Neural progenitor cell (in vitro differentiated cells): ENCODE measurements at places on chromosomes 5 and 9.

DNA sequence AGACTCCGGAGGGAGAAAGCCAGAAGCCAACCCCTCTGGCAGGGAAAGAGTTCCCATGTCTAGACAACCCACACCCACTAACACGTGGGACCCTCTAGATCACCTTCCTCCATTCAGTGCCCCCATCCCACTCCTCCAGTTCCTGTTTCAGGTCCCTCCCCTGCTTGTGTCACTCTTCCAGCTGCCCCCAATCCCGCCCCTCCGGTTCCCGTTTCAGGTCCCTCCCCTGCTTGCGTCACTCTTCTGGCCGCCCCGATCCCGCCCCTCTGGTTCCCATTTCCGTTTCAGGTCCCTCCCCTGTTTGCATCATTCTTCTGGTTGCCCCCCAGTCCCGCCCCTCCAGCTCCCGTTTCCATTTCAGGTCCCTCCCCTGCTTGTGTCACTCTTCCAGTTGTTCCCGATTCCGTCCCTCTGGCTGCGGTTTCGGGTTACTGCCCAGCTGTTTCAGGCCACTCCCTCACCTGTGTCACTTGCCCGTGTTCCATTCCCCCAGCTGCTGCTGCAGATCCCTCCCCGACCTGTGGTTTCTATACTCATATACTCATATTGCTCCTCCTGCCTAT lies 64.8 kb upstream of the RANBP6 start:
- peak; percentile 97 for DNase-seq

GRCh38 chr5:103475629-103476240 lies 86.9 kb downstream of the NUDT12 start:
- peak; percentile 42 for DNase-seq

DNA sequence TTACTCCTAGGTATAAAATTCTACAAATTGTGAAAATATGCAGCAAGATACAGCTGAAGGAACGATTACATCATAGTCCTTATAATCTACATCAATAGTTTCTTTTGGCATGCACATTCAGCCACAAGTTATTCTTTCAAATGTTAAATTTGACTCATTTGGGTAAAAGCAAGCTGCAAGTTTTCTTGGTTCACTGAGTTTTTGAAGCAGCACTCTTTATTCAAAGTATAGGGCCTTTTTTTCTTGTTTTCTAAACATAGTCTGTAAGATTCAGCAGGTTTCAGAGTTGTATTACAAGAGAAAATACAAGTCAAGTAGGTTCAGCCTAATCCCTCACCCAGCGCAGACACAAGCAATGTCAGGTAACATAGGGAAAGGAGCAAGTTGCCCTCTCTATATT lies 981.5 kb downstream of the PTPRD start:
- no peak for DNase-seq

DNA sequence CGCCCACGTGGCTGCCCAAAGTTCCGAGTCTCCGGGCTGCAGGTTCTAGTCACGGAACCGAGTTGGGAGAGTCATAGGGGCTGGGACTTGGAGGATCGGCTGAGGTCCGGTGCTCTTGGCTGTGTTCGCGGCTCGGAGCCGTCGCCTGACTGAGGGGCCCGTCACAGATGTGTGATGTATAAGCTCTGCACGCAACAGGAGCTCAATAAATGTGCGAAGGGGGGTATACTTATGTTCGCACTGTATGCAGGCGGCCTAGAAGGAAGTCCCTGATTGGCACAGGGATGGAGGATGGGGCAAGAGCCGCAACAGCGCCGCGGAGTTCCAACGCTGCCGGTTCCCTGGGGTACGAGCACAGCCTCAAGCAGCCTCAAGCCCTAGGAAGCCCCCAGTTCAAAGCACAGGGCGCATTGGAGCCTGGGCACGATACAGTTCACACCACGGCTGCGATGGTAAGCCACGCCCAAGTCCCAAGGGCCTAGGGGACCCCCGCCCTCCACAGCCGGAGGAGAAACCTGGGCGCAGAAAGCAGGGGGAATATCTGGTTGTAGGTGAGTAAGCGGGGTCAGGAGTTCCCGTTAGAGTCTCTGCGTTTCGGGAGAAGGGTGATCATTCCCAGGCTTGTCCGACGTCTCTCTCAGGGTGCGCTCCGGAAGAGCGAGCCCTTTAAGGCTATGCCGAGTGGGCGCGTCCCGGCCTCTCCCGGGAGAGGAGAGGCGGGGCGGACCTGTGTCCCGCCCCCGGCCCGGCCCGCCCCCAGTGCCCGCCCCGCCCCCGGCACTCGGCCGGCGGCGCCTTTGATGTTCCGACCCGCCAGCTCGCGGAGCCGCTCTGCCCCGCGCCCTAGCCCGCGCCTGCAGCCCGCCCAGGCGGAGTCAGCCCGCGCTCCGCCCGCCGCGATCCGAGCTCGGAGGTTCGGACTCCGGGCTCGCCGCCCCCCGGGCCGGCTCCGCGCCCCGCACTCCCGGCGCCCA lies at the start of gene TCF7:
Gene TCF7 (plus strand): TSS at position 780 of the 974 bp plus-strand sequence. CDS start 226 bp downstream, outside the sequence.
- peak; percentile 95 for DNase-seq

DNA sequence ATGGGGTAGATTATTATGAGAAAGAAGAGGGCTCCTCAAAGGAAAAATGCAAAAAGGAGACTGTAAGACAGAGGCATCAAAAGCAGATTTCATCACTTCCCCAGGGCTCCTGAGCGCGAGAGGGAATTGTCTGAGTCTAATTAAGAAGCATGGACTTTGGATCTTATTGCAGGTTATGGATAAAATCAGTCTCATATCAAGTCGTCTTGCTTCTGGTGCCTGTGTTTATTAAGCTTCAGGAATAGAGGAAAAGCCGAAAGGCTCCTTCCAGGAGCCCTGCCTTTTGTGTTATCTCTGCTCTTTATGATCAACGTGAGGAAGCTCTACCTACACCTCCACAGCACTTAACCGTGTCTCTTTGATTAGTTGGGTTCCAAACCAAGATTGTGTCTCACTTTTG lies 25.0 kb upstream of the SEMA5A start:
- no peak for DNase-seq

- DNase-seq, result no peak
Observed at GRCh38 chr5:176396330-176396729, 7.8 kb downstream of the HIGD2A start.

DNA sequence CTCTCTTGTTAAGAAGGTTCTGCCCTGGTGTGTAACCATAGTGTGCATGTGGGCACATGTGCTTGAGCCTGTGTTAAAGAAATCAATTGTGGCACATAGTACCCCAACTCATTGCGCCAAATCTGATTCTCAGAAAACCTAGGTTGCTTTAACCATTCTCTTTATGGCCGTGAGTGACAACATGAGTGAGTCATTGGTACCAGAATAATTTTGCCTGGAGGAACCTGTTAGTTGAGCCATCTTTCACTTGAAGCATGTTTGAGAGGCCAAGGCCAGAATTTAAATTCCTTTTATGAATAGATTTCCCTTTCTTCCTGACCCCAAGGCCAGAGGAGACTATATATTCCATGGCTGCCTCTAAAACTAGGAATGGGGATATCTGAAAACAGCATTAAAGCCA lies 35.2 kb upstream of the SLC36A2 start:
- no peak for DNase-seq

- no peak for DNase-seq
Observed at GRCh38 chr9:88994469-88995199, 3.4 kb downstream of the S1PR3 start.

- no peak for DNase-seq
Observed at GRCh38 chr9:87029905-87030304, 82.6 kb upstream of the GAS1 start.
